ENCODE measurements at places on chromosomes 16 and 17.
A peak's percentile ranks its signal among the peaks of the same experiment; 100 is the strongest.

DNA sequence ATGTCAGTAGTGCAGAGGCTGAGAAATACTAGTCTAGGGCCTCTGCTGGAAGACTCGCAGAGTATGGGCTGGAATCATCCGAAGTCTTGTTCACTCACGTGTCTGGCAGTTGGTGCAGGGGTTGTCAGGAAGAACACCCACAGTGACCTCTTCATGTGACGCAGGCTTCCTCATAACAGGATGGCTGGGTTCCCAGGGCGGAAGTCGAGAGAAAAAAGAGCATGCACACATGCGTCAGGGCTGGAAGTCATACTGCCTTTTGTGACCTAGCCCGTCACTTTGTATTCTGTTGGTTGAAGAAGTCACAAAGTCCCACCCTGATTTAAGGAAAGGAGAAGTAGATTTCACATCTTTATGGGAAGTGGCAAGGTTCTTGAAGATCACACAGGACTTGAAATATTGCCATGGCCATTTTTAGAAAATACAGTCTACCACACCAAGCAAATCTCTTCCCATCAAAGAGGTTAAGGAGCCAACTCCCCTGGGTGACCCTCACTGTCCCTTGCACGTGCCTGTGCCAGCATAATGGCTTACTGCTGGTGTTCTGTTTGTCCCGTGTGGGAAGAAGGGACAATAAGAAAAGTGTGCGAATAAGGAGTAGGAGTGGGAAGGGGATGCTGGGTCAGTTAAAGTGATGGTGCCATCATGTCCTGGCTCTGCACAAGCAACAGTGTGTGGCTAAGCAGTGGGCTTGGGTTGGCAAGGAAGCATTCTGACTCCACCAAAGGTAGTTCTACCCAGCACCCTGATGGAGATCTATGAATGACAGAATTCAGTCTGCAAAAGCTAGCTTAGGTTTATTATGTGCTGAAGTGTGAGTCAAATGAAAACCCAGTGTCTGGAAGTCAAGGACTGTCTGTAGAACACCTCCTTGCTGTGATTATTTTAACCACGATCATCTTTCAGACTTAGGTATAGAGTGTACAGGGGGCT is 28.1 kb downstream of the HEATR3 start:
- no peak for DNase-seq

GRCh38 chr16:23395732-23396131 is 57.3 kb downstream of the COG7 start:
- DNase-seq: no peak

GRCh38 chr17:20967776-20968175 is 75.0 kb downstream of the USP22 start:
- DNase-seq: no peak

DNA sequence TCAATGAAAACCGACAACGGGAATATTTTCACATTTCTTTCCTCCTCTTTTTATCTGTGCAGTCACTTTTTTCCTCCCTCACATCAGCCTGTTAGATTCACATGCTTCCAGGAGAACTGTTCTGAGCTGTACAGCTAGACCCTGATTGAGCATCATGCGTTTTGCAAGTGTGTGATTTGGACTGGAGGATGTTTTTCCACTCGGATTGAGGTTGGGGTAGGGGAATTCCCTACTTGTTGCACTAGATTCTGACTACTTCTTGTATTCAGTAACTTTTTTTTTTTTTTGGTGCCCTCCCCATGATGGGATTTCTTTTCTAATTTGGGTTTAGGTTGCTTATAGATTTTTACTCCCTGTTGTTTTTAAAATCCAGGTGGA is 4.8 kb downstream of the MSI2 start:
- DNase-seq: no peak

DNA sequence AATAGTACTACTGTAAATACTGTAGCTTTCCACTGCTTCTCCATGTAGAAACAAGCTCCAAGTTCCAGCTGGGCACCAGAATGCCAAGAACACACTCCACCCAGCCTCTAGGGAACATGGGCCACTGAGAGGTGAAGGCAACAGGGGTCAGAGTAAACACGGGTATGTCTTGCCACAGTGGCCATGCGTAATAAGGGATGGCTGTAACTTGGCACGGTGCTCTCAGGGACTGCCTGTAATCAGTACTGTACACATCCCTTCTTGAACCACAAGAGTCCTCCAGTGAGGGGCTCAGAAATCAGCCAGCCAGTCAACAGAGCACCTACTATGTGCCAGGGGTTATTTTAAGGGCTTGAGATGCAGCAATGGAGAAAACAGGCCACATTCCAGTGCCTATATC is 10.8 kb downstream of the LRRC59 start:
- no peak for DNase-seq

DNA sequence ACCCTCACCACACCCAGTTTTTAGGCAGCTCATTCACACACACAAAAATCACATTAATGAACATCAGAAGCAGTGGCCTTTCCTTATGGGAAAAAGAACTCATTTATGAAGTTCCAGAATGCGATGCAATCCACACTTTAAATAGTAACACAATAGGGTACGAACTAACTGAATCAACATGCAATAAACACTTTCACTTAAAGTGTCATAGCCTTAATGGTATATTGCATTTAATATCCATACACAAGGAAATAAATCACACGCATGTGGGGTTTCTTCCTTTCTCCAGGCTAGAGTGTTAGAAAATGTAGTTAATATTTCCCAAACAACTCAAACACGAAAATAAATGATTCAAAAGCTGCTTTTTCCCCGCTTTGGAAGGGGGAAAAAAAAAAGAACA is 19.7 kb downstream of the ADCY9 start:
- DNase-seq: no peak

DNA sequence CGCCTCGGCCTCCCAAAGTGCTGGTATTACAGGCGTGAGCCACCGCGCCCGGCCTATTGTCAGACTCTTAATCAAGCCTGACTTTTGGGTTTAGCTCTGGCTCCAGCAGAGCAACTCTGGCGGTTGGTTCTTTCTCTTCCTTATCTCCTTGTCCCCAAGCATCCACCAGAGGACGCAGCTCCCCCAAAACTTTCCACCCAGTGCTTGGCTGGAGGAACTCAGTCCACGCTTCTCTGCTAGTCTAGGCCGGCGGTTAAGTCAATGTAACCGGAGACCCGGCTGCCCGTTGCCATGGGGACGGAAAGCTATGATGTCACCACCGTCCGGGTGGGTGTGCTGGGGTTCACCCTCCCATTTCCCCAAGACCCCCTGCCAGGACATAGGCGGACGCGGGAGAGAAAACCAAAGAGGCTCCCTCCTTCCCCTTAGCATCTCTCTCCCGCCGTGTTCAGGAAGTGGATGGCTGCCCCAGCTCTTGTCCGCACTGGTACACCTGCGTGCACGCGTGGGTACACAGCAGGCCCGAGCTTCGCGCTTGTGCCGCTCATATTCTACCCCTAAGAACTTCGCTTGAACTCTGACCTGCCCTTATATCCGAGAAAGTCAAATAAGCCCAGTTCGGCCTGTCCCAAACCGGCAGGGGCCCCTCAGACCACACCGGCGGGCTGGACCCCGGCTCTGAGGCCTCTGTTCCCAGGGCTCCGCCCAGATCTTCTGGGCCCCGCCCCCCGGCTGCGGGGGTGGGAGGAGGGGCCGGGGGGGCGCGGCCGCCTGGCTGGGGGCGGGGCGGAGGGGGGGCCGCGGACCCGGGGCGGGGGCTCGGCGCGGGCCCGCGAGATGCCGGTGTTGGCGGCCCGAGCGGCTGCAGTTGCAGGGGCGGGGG is at the start of gene RND2:
Gene RND2 (plus strand): TSS at position 825 of the 883 bp plus-strand sequence. CDS start 117 bp downstream, outside the sequence.
- peak; percentile 33 for DNase-seq
